ENCODE measurements at places on chromosomes 5 and 9. TPM values are rescaled to one million over a fixed set of nuclear protein-coding genes. Genes with fewer than 3 reads are reported as not detected.

The PCDHGA2 gene
- not detected for total RNA-seq

The RELL2 gene
- 37.1 TPM for total RNA-seq

The TMEM174 gene
- not detected for total RNA-seq

The TMEM215 gene
- total RNA-seq = not detected

The SELENOP gene
- total RNA-seq = 0.55 TPM

The UNC5A gene
- total RNA-seq = not detected

The EGR1 gene
- 8.9 TPM for total RNA-seq

The FBP2 gene
- total RNA-seq = not detected

The LEAP2 gene
- total RNA-seq = 3.4 TPM

The OR2Y1 gene
- total RNA-seq = not detected

The SLC23A1 gene
- total RNA-seq = 1.2 TPM

The SAXO1 gene
- total RNA-seq = 0.10 TPM

The PCDHB5 gene
- total RNA-seq = not detected

The SLCO4C1 gene
- 0.76 TPM for total RNA-seq

The CCDC183 gene
- 0.44 TPM for total RNA-seq

The NOXA1 gene
- total RNA-seq = 0.58 TPM

The FAM13B gene
- 37.7 TPM for total RNA-seq

The MORN5 gene
- total RNA-seq = not detected

The OLFML2A gene
- not detected for total RNA-seq

Measured in activated CD8-positive, alpha-beta T cell treated with anti-CD3 and anti-CD28 coated beads, Interleukin-2, amount 10 ng/mL, durations not matched to agents 7 days and 5 days (primary cell).